Stimulated activated naive CD4-positive, alpha-beta T cell treated with Interleukin-2 at 50 U/mL for 16 hours (primary cell): ENCODE measurements at places on chromosomes 11 and 22.

DNA sequence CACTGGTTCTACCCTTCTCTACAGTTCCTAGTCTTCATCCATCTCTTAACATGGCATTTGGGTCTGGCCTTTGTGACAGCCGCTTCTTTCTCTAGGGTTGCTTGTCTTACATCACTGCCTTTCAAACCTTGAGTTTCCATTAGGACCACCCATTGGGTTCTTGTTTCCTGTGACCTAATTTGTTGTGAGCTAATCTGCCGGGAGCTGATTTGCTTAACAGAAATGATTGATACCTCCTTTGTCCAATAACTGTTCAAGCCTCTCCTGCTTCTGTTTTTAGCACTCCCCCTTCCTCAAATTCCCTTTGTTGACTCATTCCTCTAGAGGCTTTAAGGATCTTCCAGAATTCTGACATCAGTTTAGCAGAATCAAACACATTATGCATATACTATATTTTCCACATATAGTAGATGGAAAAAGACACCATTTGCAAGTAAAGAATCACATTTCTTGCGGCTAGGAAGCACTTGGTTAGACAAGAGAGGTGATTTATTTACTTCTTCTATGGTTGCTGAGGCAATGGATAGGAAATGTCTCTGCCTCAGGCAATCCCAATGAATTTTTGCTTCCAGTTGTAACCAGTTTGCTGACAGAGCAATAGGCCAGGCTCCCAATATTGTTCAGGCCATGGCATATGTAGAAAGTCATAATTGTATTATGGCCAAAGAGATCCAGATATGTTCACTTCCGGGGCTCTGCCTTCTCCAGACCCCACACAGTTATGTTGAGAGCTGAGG, 130.7 kb downstream of the SNX19 start:
- DNase-seq, result no peak

DNA sequence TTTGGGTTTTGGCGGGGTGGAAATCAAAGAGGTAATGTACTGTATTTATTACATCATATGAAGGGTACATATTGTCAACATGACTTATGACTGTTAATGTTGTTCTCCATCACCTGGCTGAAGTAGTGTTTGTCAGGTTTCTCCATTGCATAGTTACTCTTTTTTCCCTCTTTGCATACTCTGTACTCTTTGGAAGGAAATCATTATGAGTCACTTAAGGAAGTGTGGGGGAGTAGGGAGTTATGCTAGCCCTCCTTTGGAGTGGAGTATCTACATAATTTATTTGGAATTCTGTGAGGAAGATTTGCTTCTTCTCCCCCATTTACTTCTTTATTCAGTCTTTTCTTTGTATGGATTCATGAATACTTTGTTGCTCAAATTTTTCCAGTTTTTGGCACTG, 3.6 kb upstream of the PGR start:
- no peak for DNase-seq

- no peak for DNase-seq
Observed at GRCh38 chr11:83656796-83657330, 370.7 kb upstream of the CCDC90B start.

DNA sequence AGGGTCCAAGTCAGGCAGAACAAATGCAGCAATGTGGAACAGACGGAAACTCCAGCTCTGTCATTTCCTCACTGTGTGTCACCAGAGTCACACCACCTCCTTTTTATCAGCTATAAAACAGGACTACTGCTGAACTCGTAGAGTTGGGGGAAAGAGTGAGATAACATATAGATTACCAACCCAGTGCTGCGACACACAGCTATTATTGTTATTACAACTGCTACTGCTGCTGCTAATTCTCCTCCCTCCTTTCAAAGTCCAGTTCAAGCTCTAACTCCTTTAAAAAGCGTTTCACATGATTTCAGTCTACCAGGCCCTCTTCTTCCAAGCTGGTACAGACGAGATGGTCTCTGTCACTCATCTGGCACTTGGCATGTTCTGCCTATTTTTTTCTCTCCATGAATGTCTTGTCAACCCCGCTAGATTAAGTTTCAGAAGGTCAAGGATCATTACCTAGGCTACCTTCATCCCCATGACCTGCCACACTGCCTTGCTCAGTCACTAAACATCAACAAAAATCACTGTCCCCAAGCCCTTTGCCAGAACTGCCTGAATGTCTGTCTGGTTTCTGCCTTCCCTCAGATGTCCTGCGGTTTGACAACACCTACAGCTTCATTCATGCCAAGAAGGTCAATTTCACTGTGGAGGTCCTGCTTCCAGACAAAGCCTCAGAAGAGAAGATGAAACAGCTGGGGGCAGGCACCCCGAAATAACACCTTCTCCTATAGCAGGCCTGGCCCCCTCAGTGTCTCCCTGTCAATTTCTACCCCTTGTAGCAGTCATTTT, 3.7 kb upstream of the MTFP1 start:
- DNase-seq, result no peak

DNA sequence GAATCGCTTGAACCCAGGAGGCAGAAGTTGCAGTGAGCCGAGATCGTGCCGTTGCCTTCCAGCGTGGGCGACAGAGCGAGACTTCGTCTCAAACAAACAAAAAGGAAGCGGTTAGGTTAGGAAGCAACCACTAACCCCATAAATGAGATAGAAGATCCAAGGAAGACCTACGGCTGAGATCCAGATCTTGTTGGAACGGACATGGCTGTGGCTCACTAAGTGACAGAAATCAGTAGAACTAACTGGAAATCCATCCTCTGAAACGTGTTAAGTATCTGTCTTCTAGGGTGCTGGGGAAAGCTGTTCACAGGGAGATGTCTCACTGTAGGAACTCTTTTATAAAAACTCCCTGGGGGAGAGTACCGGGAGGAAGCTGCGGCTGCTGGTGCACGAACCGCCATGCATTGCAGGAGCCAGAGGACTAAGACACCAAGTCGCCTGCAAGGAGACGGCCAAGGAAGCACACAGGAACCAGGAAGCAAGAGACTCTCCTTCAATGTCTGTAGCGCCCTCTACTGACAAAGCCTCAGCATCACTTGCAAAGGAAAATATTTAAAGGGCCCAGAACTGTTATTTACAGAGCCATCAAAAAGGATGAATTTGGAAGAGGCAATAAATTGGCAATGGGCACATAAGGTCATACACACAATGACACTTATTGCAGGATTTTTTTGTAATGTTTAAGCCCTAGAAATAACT, 16.9 kb upstream of the SPTY2D1 start:
- DNase-seq, result peak; percentile 31

GRCh38 chr11:38153985-38154384, 1555.9 kb upstream of the RAG2 start:
- no peak for DNase-seq

GRCh38 chr11:65781152-65781961, 581 bp upstream of the AP5B1 start:
- DNase-seq, result no peak

GRCh38 chr11:71451596-71452198, 1.3 kb upstream of the NADSYN1 start:
- no peak for DNase-seq

GRCh38 chr11:67396259-67396581, 4.4 kb downstream of the RAD9A start:
- DNase-seq, result no peak

DNA sequence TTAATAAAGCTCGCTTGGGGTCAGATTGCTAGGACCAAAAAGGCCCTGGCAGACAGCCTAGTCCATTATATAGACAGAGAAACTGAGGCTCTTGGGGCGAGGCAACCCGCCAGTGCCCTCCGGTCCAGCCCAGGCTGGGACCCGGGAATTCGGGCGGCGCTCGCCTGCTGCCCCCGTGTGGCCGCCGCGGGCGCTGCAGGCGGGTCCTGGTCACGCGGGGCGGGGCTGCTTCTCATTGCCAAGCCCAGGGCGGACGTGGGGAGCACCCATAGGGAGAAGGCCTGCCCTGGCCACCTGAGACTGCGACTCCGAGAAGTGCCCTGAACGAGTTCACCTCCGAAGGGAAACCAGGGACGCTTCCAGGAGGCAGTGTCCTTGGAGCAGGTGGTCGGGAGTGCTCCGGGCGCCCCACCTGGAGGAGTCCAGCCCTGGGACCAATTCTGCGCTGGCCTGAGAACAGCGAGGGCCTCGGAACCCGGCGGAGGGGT, 36.0 kb upstream of the CSNK1E start:
- peak; percentile 38 for DNase-seq
